ENCODE measurements at places on chromosomes 4 and X.

DNA sequence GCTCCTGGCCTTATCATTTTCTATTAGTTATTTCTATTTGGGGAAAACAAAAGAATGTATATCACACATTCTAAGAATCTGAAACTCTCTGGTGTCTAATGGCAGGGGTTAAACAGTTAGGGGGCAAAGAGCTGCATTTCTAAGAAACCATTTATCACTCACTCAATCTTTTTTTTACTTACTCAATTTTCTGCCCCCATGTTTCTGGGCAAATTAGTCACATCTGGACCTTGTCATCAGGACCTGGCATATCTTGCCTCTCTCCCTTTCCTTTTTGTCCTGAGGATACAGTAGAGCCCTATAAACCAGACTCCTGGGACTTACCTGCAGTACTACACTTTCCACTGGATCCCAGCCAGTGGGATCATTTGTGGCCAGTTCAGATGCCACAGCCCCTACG is 89.1 kb downstream of the ANXA3 start:
- no peak overlapping the region for H3K27ac ChIP-seq
- peaks cover 30% of the 10 kb centered on the region for H3K4me1 ChIP-seq
- no peak overlapping the region for H3K4me3 ChIP-seq

DNA sequence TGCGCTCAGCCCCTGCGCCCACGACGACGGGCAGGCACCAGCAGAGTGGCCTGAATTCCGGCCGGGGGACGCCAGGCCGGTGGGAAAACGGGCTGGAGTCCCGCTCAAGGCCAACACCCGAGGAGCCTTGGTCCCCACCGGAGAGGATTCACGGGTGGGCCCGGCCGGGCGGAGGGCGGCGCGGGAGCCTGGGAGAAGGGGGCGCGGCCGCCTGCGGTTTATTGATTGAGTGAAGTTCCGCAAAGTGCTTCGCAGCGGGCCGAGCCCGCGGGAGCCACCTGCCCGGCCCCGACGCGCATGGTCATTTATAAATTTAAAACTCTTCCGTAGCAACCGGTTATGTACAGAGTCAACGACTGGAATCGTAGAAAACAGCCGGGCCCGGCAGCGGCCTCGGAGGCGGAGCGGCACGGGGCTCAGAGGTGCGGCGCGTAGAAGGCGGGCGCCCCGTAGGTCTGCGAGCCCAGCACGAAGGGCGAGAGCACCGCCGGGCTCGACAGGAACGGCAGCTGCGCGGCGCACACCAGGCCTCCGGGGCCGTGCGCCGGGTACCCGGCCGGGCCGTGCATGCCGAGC is 3.6 kb downstream of the NKX1-1 start:
- H3K27ac ChIP-seq = no peak overlapping the region
- H3K27me3 ChIP-seq = peaks cover 84% of the 10 kb centered on the region
- no peak for DNase-seq
- peak overlapping the region; percentile 22 for H3K4me3 ChIP-seq
- H3K36me3 ChIP-seq = no peaks in the 10 kb centered on the region

GRCh38 chrX:17967888-17968287 is 106.8 kb upstream of the RAI2 start:
- H3K4me3 ChIP-seq = no peak overlapping the region
- H3K4me1 ChIP-seq = no peaks in the 10 kb centered on the region
- no peaks in the 10 kb centered on the region for H3K36me3 ChIP-seq

DNA sequence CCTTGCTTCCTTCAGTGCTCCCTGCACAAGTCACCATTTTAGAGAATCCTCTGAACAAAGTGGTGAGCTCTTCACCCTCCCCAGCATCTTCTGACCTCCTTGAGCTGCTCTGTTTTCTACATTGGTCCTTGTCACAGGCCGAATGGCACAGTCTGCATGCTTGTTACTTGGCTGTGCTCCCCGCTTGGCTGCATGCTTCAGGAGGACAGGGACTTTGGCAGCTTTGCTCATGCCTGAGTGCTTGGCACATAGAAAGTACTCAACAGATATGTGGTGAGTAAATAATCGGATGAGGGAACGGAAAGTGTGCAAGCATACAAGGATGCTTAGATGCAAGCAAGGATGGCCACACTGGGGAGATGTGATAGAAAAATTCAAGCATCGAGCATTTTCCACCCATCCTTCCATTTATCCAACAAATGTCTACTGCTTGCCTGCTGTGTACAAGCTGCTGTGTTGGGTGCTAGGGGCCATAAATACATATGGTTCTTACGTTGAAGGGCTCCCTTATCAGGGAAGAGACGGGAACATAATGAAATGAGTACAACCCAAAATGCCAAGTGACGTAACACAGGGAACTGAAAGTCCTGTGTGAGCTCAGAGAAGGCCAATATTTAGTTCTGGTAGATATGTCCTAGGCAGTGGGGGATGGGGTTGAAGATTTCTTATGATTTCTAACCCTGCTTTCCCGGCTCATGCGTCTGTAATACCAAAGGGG is 31.2 kb downstream of the SLC2A9 start:
- H3K4me1 ChIP-seq = no peaks in the 10 kb centered on the region
- H3K4me3 ChIP-seq = no peak overlapping the region
- no peaks in the 10 kb centered on the region for H3K27me3 ChIP-seq
- DNase-seq = no peak
- H3K27ac ChIP-seq = no peak overlapping the region

DNA sequence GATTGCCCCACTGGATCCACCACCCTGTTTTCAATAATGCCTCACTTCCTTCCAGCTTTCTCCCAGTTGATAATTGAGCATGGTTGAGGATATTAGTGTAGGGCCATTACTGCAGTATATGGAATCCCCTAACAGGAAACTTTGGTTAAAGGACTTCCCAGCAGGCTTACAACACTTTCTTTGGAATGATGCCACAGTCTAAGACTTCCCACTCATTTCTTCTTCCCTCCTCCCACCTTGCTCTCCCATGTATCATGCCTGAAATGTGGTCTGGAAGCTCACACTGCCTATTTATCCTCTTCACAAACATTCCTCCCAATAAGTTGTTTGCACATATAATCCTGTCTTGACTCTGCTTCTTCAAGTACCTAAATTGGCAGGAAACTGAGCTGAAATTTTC is 863.3 kb downstream of the CENPC start:
- H3K27ac ChIP-seq = no peak overlapping the region
- H3K27me3 ChIP-seq = no peaks in the 10 kb centered on the region
- no peak for DNase-seq
- H3K4me3 ChIP-seq = no peak overlapping the region

- no peaks in the 10 kb centered on the region for H3K4me1 ChIP-seq
- no peak overlapping the region for H3K4me3 ChIP-seq
- H3K27ac ChIP-seq = no peak overlapping the region
Observed at GRCh38 chr4:181952478-181952877, 290.7 kb upstream of the TENM3 start.

GRCh38 chr4:120105472-120105871 is 38.8 kb upstream of the MAD2L1 start:
- no peak overlapping the region for H3K27ac ChIP-seq
- no peaks in the 10 kb centered on the region for H3K36me3 ChIP-seq
- no peak overlapping the region for H3K4me3 ChIP-seq

GRCh38 chr4:40613456-40613855 is 16.2 kb downstream of the RBM47 start:
- peaks cover 2% of the 10 kb centered on the region for H3K4me1 ChIP-seq
- no peaks in the 10 kb centered on the region for H3K27me3 ChIP-seq
- no peak overlapping the region for H3K27ac ChIP-seq
- no peak overlapping the region for H3K4me3 ChIP-seq
- no peak for DNase-seq

DNA sequence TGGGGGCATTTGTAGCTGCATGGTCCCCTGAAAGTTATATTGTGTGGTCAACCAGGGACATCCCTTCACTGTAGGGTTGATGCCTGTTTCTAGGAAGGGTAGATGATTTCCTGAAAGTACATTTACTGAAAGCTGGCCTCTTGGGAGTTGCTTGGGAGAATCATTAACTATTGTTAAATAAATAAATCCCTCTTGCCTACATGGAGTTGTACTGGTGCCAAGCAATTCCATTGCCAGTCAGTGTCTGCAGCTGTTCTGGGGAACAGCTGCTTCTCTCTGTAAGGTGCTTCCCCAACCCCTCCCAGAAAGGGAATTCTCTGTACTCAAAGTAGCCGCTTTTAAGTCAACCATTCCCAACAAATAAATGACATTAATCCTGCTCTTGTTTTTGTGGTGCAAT is 51.1 kb downstream of the C4orf51 start:
- H3K27ac ChIP-seq = no peak overlapping the region
- no peaks in the 10 kb centered on the region for H3K27me3 ChIP-seq
- H3K4me3 ChIP-seq = no peak overlapping the region

GRCh38 chrX:119427024-119427794 is 28.1 kb downstream of the SLC25A43 start:
- H3K4me3 ChIP-seq = no peak overlapping the region
- H3K27me3 ChIP-seq = no peaks in the 10 kb centered on the region
- DNase-seq = no peak
- H3K36me3 ChIP-seq = no peaks in the 10 kb centered on the region

GRCh38 chr4:156326246-156326645 is 372.6 kb upstream of the CTSO start:
- H3K27ac ChIP-seq = no peak overlapping the region
- no peak for DNase-seq
- no peaks in the 10 kb centered on the region for H3K36me3 ChIP-seq
- no peaks in the 10 kb centered on the region for H3K27me3 ChIP-seq

- H3K27ac ChIP-seq = no peak overlapping the region
- no peaks in the 10 kb centered on the region for H3K27me3 ChIP-seq
- H3K36me3 ChIP-seq = no peaks in the 10 kb centered on the region
- no peak overlapping the region for H3K4me3 ChIP-seq
- DNase-seq = no peak
Observed at GRCh38 chr4:185697488-185697887, 114.5 kb downstream of the SORBS2 start.

- no peak for DNase-seq
- H3K27me3 ChIP-seq = no peaks in the 10 kb centered on the region
- H3K4me1 ChIP-seq = no peaks in the 10 kb centered on the region
- no peak overlapping the region for H3K27ac ChIP-seq
Observed at GRCh38 chrX:103565197-103565596, 20.1 kb upstream of the TCEAL4 start.

DNA sequence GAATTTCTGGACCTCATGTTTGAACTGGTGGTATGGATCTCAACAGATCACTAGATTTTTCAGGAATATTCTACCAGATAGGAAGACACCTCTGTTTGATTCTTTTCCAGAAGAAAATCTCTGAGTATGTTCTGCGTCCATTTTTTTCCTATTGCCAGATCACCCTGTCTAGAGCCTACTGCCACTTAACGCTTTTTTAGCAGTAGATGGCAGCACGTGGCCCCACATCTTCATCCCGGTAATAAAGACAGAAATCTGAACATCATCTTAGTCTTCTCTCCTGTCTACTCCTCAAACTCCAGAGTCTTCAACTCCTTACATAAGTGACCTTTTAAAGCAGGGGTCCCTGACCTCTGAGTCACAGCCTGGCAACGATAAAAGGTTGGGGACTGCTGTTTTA is 184.7 kb downstream of the TMA16 start:
- H3K27ac ChIP-seq = no peak overlapping the region
- DNase-seq = no peak
- no peaks in the 10 kb centered on the region for H3K36me3 ChIP-seq
- H3K4me1 ChIP-seq = no peaks in the 10 kb centered on the region
- no peaks in the 10 kb centered on the region for H3K27me3 ChIP-seq

- H3K4me1 ChIP-seq = no peaks in the 10 kb centered on the region
- DNase-seq = no peak
- no peak overlapping the region for H3K4me3 ChIP-seq
- H3K27me3 ChIP-seq = no peaks in the 10 kb centered on the region
- no peaks in the 10 kb centered on the region for H3K36me3 ChIP-seq
- H3K27ac ChIP-seq = no peak overlapping the region
Observed at GRCh38 chrX:135516376-135516775, 4.1 kb upstream of the INTS6L start.

DNA sequence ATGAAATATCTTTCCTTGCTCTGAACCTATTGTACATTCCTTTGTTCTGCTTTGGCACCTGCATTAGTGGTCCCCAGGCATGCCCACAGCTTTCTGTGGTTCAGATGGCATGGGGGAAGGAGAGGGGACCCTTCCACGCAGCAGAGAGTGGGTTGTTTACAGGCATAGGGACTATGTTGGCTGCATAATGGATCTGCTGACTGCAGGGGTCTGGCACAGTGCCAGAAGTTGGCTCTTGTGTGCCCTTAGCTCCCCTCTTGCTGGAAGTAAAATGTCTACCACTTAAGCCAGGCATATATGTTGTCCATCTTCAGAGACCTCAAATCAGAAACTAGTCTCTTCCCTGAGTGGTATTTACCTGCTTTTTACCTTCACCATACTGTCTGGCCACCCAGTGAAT is 651.9 kb upstream of the PCDH7 start:
- H3K36me3 ChIP-seq = no peaks in the 10 kb centered on the region
- H3K27me3 ChIP-seq = no peaks in the 10 kb centered on the region
- H3K27ac ChIP-seq = no peak overlapping the region
- DNase-seq = no peak
- H3K4me3 ChIP-seq = no peak overlapping the region
- no peaks in the 10 kb centered on the region for H3K4me1 ChIP-seq

DNA sequence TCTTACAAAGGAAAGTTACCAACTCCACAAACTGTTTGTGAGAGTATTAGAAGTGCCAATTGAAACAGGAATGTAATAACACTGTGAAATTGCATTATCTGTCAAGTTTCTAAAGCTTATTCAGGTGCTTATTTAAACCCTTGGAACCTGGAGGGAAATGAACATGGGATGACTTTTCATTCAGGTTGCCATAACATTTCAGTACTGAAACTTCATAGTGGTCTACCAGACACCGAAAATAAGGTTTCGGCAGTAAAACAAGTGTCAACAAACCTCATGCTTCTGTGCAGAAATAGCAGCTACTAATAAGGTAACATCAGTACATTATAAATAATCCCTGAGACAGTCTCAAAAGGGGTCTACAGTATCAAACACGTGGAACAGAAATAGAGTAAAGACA is 890.7 kb upstream of the INTU start:
- no peaks in the 10 kb centered on the region for H3K27me3 ChIP-seq
- no peak for DNase-seq
- H3K4me3 ChIP-seq = no peak overlapping the region
- H3K4me1 ChIP-seq = no peaks in the 10 kb centered on the region
- no peaks in the 10 kb centered on the region for H3K36me3 ChIP-seq
- H3K27ac ChIP-seq = no peak overlapping the region

DNA sequence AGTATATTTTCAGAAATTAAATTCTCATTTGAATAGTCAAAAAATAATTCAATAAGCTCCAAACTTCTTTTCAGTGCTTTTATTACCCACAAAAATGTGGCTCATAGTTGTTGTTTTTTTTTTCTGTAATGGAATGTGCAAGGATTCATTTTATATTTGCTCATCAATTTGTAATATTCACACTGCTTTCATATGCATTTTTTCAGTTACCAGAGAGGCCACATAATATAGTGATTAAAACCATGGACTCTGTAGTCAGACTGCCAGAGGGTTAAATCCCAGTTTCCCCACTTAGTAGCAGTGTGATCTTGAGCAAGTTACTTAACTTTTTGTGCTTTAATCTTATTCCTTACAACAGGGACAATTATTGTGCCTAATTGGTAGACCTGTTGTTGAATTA is 64.5 kb downstream of the FAM9B start:
- no peaks in the 10 kb centered on the region for H3K36me3 ChIP-seq
- H3K4me3 ChIP-seq = no peak overlapping the region
- H3K27me3 ChIP-seq = no peaks in the 10 kb centered on the region

- H3K27ac ChIP-seq = no peak overlapping the region
- no peak for DNase-seq
- no peaks in the 10 kb centered on the region for H3K36me3 ChIP-seq
- no peaks in the 10 kb centered on the region for H3K27me3 ChIP-seq
- H3K4me3 ChIP-seq = no peak overlapping the region
Observed at GRCh38 chrX:115259238-115259875, 25.5 kb upstream of the LRCH2 start.
